ENCODE measurements at places on chromosomes 2 and 18.

DNA sequence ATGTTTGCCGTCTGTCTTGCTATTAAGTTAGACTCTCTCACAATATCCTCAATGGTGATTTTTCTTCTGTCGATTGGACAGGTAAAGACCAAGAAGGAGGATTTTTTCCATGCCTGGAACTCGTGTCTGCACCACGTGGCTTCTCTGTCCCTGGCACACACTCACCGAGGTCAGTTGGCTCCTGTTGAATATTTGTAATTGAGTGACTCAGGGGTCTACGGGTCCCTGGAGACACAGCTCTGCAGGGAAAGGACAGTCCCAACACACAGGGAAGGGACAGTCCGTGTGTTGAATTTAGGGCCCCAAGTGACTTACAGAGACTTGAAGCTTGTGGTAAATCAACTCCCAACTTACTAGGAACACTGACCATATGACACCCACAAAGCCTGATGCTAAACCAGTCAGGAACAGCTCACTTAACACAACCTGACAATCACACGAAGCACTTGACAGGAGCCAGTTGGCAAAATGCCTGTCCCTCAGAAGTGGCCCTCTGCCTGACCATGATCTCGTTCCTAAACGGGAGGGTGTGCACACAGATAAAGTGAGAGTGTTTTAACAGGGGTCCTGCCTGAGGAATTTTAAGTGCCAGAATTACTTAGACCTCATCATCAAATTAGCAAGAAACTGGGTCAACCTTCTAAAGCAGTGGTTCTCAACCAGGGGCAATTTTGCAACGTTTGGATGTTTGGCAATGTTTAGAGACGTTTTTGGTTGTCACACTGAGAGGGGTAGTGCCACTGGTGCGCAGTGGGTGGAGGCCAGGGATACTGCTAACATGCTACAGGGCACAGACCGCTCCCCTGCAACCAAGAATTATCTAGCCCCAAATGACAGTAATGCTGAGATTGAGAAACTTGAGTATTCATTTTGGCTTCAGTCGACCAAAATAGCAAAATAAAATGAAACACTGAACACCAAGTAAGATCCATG, 88.9 kb upstream of the BCL2L11 start:
- DNase-seq = no peak

DNA sequence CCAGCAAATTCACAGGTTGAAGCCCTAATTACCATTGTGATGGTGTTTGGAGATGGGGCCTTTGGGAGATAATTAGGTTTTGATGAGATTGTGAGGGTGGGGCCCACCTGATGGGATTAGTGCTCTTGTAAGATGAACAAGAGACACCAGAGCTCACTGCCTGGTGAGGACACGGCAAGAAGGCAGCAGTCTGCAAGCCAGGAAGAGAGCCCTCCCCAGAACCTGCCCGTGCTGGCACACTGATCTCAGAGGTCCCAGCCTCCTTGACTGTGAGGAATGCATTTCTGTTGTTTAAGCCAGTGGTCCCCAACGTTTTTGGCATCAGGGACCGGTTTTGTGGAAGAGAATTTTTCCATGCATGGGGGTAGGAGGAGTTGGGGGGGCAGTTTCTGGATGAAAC, 240.7 kb downstream of the KLHL29 start:
- no peak for DNase-seq

GRCh38 chr18:12330766-12331165, 22.7 kb downstream of the TUBB6 start:
- DNase-seq = no peak

DNA sequence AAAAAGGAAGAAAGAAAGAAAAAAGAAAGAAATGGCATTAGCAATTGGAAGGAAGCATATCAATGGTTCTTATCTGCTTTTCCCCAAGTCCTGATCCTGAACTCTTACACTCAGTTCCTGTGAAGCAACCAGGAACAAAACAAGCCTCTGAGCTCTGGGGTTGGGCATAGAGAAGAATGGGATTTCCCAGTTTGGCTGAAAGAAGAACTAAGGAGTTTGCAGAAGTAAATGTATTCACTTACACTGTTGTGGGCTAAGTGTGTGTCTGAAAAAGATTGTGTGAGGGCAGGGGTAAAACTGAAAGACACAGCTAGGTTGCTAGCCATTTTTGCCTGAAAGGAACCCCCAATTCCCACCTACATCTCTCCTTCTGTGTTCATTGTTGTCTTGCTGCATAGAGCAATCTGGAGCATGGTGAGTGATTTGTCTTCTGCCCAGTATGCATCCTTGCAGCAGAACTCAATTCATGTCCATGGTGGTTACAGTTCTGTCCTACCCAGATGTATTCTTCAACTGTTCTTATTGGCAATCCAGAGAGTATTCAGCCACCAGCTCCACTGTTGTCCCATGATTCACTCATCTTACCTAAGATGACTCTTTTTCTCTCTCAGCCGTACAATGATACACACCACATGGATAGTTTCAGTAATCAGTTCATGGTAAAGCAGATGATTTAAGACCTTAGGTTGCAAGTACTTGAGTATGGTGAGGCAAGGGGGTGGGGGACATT, 348.7 kb downstream of the ARHGAP15 start:
- no peak for DNase-seq

GRCh38 chr2:120396013-120396860, 50.3 kb downstream of the INHBB start:
- no peak for DNase-seq

DNA sequence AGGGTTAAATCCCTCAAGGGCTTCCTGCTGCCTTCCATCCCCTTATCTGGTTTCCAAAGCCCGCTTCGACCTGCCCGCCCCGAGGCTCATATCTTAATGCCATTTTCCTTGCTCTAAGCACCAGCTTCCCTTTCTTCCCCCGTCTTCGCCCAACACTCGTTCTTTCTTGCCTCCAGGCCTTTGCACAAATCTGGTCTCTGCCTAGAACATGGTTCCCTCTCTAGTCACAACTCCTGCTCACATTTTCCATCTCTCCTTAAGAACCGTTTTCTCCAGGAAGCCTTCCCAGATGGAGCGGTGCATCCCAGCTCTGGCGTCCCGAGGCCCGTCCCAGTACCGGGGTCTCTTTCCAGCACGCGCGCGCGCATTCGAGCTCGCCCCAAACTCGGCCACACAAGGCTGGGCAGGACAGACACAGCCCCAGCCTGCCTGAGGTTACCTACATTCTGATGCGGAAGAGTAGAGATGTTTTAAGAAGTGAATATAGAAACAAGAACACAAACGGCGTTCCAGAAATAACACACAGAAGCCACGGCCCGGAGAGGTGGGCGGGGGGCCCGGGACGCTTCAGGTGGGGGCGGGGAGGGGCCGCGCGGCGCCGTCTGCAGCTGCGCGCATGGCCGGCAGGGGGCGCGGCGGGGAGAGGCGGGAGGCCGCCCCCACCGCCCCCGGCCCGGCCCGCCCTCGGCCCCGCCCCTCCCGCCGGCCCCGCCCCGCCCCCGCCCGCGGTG, at the start of gene DGKD:
Gene DGKD (plus strand): TSS at position 726 of the 731 bp plus-strand sequence. CDS start 25 bp downstream, outside the sequence.
- DNase-seq = peak; percentile 57

- DNase-seq = no peak
These were observed 21.5 kb downstream of the IL1RN start for GRCh38 chr2:113148606-113149552.

- DNase-seq = no peak
These were observed 887.5 kb upstream of the NRXN1 start for GRCh38 chr2:51919395-51919794.

DNA sequence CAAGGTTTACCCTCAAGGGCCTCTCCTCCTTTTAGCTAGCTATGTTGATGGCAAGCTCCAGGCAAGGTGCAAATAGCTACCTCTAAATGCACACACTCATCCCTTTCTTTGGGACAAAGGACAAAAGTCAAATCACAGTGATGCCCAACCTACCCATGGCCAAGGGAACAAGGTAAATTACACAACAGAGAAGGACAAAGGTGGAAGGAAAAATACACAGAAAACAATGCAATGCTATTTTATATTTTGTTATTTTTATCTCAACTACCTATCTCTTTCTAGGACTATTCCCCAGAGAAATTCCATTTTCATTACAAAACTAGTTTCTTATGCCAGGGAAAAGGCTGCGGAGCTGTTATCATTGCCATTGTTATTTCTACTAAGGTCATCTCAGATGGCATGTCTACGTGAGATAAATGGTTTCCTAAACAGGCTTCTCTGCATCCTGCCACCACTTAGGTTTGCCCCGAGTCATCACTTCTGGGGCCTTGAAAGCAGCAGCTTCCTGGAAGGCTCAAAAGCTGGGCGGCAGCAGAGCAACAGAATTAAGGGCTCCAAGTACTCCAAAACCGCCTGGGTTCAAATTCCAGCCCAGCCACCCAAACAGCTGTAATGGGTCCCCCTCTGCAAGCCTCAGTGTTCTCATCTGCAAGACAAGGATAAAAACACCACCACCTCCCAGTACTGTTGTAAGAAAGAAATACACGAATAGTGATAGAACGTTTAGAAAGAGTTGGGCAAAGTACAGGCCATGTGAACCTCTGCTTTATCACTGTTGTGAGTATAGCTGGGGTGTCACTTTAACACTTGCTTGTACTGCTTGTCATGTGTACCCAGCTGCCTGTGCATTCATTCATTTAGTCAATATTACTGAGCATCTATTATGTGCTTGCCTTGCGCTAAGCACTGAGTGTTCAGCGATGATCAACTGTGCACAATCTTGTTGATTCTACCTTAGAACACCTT, 20.9 kb downstream of the BCL2 start:
- DNase-seq = no peak

DNA sequence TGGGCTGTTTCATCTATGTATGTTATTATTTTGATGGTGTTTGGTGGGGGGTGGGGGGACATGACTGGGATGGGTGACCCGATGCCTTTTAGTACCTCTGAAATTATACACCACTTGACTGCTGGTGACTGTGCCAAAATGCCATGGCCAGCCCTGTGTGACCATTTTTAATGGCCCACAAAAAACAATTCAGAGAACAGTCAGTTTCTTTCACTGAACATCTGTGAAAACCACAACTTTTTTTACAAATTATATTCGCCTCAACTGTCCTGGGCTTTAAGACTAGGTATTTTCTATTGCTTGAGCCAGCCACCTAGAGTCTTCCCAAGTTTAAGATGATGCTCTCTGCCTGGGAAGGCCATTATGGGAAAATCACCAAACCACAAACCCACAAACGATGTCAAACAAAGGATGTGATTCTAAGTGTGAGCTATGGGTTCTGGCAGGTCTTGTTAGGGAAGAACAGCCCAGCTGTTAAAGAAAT, 33.9 kb downstream of the FN1 start:
- DNase-seq = no peak

DNA sequence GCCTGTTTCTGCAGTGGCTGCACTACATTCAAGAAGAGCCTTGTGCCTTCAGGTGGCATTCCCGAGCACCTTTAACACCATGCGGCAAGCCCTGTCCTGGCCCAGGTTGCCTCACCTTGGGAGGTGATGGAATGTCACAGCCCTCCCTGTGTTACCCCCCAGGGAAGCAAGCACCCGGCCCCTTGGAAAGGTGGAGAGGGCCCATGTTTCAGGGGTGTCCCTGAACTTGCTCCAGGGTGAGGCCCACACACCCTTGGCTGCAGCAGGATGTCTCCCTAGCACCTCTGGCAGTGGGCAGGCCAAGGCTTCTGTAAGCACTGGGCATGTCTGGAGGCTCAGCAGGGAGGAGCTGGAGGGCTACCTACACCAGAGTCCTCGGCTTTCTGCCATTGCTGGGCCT, 29.3 kb upstream of the ACAA2 start:
- DNase-seq = no peak

All from stimulated activated CD8-positive, alpha-beta memory T cell treated with anti-CD3 and anti-CD28 coated beads, Interleukin-7, amount 100 ng/mL, for 1 hour (primary cell).